NCI-H446 (cell line): ENCODE measurements at places on chromosomes 6 and 20.

DNA sequence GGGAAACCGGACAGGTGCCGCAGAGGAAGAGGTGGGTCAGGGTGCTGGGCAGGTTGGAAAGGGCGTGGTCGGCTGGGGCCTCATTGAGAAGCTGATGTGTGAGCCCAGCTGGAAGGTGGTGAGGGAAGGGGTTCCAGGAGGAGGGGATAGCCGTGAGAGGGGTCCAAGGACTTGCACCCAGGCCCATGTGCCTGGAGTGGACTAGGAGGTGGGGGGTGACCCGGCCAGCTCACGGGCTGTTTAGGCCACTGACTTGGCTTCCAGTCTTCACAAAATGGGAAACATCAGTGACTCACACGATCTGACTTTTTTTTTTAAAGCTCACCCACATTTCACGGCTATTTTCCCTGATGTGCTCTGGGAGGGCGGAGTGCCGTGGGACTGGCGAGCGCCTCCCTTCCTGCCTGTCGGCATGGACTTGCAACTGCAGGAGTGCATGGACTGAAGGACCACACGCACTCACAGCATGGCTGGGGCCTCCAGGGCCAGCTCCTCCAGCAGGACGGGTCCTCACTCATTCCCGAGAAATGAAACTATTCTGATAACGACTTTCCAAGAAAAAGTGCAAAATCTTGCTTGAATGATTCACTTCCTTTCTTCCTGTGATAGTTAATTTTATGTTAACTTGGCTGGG is 13.5 kb upstream of the PDE10A start:
- no peak for DNase-seq

DNA sequence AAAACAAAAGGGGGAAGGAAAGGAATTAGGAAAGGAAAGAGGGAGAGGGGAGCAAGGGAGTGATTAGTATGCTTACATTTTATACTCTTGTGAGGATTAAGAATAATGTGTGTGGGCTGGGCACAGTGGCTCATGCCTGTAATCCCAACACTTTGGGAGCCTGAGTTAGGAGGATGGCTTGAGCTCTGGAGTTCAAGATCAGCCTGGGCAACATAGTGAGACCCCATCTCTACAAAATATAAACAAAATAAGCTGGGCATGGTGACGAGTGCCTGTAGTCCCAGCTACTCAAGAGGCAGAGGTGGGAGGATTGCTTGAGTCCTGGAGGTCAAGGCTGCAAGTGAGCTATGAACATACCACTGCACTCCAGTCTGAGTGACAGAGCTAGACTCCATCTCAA is 47.0 kb downstream of the SHLD1 start:
- no peak for DNase-seq

DNA sequence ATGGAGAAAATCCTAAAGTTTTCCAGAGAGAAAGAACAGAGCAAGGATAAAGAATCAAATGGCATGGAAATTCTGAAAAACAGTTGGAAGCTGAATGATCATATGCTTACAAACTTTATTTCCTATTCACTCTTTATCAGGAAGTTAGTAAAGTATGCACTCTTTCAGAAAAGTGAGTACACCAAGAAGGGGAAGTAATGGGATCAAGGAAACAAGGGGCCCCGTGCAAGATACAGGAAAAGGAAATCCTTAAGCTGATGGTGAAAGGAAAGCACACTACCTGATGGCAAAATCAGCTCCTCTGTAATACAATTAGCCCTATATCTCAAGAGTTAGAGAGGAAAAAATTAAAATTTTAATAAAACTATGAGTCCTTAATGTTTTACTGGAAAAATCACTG is 14.0 kb downstream of the CALHM6 start:
- no peak for DNase-seq

GRCh38 chr6:154928325-154928922 is 66.7 kb upstream of the TIAM2 start:
- DNase-seq: peak; percentile 73

DNA sequence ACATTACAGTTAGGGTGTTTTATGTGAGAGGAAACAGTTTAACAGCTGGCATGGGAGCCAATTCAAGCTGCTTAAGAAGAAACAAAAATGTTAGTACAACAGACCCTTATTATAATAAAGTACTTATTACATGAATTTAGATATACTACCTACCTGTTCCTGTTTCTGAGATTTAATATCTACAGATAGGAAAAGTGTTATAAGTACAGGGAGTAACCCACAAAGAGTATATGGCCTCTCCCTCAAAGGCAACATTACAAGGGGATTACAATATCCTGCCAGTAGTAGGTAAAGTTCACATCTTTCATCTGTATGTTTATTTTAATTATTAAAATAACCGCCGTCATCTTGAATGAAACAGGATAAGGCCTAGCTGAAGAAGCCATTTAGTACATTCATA is 1.8 kb upstream of the ME1 start:
- DNase-seq: no peak

GRCh38 chr6:148293181-148293995 is 49.2 kb upstream of the SASH1 start:
- no peak for DNase-seq

GRCh38 chr6:161644521-161644920 is 370.7 kb upstream of the AGPAT4 start:
- no peak for DNase-seq

DNA sequence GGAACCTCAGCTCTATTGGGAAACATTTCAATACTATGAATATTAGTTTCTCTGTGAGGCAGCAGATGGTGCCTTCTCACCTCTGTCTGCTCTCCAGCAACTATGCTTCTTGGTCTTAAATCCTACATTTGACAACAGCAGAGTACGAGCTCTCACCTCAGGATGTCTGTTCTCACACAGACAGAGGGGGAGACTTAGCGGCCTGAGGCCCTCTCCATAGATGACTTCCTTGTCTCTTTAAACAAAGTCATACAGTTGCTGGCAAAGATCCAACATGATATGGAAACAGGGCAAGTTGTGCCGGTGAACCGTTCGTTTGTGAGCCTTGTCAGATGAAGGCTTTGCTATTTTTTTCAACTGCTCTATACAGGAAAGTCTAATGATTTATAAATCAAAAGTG is 43.7 kb upstream of the GABRR1 start:
- DNase-seq: no peak

- DNase-seq: no peak
These were observed 1.7 kb upstream of the EIF6 start for GRCh38 chr20:35286077-35286898.

DNA sequence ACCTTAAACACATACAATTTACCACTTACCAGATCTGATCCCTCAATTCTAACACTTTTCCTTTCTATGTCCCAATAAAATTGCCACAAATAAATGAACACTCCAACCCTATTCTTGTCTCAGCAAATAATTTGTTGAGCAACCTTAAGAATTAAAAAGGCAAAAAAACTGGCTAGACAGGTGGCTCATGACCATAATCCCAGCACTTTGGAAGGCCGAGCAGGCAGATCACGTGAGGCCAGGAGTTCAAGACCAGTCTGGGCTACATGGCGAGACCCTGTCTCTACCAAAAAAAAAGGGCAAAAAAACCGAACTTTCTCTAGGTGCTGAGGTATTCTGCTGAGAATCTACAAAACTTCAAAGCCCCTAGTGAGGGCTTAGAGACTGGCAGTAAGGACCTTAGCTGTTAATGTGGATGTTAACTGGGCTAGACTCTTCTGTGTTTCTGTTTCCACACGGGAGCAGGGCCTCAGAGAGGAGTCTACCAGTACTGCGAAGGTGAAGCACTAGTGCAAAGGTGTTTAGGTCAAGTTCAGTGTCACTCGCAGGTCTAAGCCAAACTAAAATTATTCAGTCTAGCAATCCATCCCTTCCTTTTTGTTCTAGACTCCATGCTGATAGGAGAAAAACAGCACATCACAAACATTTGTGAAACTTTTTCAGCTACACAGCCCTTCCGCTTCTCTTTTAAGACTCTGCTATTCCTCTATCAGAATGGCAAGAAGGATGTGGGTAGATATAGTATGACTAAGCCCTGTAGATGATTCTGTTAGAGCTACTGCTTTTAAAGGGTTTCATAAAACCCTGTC is 2.6 kb downstream of the FASTKD5 start:
- no peak for DNase-seq

DNA sequence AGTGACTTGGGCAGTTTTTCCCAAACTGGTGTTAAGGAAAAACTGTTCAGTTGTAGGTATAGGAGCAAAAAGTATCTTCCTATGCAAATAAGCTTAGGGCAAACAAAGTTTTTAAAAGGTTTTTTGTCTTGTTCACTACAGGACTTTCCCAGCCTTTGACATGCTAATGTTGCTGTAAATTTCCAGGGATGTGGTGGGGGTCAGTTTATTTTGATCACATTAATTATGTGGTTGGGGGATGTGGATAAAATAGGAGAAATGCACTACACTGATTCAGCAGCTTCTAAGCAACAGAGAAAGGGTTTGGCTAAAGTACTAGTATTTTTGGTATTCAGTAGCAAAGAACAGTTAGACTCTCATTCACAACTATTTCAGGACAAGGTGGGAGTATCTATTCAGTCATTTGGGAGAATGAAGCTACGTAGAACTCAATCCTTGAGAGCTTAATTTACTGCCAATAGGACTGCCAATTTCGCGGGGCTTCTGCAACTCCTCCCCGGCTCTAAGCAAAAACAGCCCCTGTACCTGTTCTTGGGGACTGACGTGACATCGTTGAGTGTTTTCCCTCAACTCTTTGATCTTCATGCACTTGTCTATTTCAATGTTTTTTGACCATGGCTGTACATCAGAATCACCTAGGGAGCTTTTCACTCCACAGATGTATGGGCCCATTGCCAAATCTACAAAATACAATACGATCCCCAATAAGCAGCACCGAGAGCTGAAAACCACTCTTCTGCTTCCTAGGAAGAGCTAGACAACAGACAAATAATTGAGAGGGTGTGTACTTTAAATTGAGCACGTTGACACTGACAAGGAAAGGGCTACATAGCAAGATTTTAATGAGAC is 94.8 kb upstream of the NHSL1 start:
- no peak for DNase-seq

- no peak for DNase-seq
These were observed 163.3 kb upstream of the SNX9 start for GRCh38 chr6:157659536-157660271.

DNA sequence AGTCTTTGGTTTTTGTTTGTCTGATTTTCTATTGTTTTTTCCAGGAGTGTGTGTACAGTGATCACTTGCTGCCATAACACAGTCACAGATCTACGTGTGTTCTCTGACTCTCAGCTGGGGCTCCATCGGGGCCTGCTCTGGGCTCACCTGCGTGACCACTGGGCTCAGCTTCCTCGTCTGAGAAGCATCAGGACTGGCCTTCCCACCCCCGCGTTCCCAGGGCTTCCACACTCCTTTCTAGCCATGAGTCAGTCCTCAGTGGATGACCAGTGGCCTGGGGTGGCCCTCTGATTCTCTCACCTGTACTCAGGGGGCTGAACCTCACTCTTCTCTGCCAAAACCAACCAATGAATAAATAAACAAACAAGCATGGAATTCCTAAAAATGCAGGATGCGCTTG is 14.5 kb downstream of the THBS2 start:
- DNase-seq: no peak

DNA sequence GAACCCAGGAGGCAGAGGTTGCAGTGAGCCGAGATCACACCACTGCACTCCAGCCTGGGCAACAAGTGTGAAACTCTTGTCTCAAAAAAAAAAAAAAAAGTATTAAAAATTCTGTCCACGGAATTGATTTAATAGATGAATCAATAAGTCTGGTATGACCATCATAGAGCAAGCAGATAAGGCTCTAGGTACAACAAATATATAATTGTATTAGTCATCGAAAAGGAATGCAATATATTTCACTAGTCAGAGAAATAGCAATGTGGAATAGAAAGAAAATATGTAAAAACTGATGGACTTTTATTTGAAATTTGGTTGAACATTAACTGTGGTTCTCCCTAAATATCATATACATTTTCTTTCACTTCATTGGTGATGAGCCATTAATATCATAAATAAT is 476.8 kb upstream of the AGPAT4 start:
- no peak for DNase-seq

DNA sequence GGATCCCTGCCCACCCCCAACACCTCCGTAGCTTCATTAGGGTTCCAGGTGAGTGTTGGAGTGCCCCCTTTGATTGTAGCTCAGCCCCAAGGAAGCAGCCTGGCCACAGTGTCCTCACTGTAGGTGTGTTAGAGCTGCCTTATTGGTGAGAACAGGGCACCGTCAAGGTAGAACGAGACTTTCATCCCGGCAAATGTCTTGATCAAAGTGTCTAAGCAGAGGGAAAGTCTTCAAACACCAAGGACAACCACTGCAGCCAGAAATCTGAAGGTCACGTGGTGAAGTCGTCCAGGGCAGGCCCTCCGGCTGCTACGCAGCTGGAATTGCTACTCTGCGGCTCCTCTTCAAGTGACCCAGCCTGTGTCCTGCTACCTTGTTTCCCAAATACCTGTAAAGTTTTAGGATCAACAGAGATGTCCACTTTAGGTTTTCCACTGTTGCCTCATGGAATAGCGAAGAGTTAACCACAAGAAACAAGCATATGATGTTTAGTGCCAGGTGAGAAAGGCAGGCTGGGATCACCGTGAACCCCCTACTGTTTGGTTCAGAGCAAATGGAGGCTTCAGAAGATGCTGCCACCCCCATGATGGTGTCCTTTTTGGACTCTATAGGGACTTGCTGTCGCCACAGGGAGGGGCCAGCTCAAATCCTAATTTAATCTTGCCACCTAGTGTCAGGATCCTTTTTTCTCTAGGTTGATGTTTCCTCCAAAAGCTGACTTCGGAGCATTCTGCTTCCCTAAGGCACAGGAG is 1.7 kb upstream of the DLL1 start:
- no peak for DNase-seq

- DNase-seq: no peak
These were observed 853.6 kb downstream of the C6orf118 start for GRCh38 chr6:164455835-164456234.

GRCh38 chr6:107435798-107436197 is 23.6 kb downstream of the PDSS2 start:
- no peak for DNase-seq

GRCh38 chr20:57593134-57593886 is 26.9 kb downstream of the ZBP1 start:
- no peak for DNase-seq

GRCh38 chr6:7469696-7470095 is 71.8 kb upstream of the DSP start:
- no peak for DNase-seq

DNA sequence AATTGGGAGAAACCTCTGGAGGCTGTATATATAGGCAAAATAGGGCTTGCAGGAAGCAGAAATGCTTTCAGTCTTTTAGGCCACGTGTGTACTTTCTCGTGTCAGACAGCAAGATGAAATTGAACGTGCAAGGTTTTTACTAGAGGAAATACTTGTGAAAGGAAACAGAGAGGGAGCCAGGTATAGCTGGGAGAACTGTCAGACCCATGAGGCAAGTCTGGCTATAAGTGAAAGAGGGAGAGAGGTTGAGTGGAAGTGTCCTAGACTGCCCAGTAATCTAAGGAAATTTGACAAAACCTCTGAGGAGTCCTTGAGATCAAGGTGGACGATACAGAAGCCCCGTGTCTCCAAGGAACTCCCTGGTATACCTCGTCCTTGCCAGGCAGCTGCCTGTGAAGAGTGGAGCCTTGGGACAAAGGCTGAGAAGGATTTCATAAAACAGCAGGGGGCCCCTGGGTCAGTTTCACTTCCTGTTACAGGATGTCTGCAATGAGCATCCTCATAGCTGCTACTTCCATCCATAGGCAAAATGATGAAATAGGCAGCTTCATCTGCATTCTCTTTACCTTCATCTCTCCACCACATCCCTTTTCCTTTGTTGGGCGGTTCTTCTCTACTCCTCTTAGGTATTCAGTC is 114.4 kb upstream of the MAP3K7 start:
- no peak for DNase-seq
